CD8-positive, alpha-beta memory T cell (primary cell): ENCODE measurements at places on chromosomes 11 and 22.

DNA sequence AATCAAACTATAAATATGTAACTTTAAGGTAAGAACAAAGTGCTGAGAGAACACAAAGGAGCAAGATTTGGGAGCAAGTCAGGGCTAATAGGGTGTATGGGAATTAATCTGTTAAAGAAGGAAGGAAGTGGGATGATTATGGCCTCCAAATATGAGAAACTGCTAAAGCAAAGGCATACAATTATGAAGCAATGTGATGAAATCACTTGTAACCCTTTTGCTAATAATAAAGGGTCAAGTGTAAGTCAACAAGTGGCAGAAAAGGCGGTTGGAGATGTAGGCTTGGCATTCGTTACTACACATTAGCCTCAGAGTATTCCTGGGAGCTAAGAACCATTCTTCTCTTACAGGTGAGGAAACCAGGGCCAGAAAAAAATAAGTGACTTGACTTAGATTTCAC is 1002.3 kb upstream of the TENM4 start:
- no peak overlapping the region for H3K4me3 ChIP-seq
- H3K27me3 ChIP-seq = no peaks in the 10 kb centered on the region
- no peaks in the 10 kb centered on the region for H3K36me3 ChIP-seq
- no peak overlapping the region for H3K27ac ChIP-seq
- H3K4me1 ChIP-seq = no peaks in the 10 kb centered on the region

- no peaks in the 10 kb centered on the region for H3K4me1 ChIP-seq
- H3K36me3 ChIP-seq = no peaks in the 10 kb centered on the region
- no peaks in the 10 kb centered on the region for H3K27me3 ChIP-seq
- no peak overlapping the region for H3K4me3 ChIP-seq
- no peak for DNase-seq
Measured at GRCh38 chr11:78381865-78382264, 35.8 kb downstream of the GAB2 start.

DNA sequence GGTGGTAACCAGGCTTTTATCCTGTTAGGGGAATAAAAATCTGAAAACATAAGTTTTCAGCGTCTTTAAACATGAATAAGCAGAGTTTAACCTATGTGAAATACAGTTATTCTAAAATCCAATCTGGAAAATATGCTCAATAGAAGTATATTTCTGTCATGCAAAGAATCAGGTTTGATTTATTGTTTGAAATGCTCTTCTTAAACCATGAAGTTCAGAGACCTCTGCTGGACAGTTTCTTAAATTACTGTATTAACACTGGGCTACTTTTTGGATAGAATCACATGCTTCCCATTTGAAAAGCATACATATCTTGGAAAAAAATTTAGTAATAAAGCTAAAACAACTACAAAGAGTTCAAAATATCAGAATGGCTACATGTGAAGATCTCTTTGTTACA is 25.4 kb downstream of the APIP start:
- no peaks in the 10 kb centered on the region for H3K36me3 ChIP-seq
- H3K4me3 ChIP-seq = no peak overlapping the region
- no peak for DNase-seq
- H3K27me3 ChIP-seq = no peaks in the 10 kb centered on the region

- no peak overlapping the region for H3K27ac ChIP-seq
- no peak overlapping the region for H3K4me3 ChIP-seq
- no peak for DNase-seq
- H3K36me3 ChIP-seq = no peaks in the 10 kb centered on the region
Measured at GRCh38 chr22:45195616-45196015, 31.9 kb downstream of the NUP50 start.
